Urinary bladder (tissue), 4 donors: ENCODE measurements at places on chromosomes 6 and 20. TPM values are rescaled to one million over a fixed set of nuclear protein-coding genes. Genes with fewer than 3 reads are reported as not detected.

Gene ZMYND8
- 15.6 TPM for polyA plus RNA-seq

Gene SLC32A1
- polyA plus RNA-seq, result not detected

Gene SOBP
- 15.3 TPM for polyA plus RNA-seq

Gene CABLES2
- 5.7 TPM for polyA plus RNA-seq

Gene BMP7
- 8.5 TPM for polyA plus RNA-seq
